Stimulated activated CD4-positive, alpha-beta T cell treated with anti-CD3 and anti-CD28 coated beads, Interleukin-2, amount 100 ng/mL, for 24 hours (primary cell): ENCODE measurements at places on chromosomes 11 and 22.

DNA sequence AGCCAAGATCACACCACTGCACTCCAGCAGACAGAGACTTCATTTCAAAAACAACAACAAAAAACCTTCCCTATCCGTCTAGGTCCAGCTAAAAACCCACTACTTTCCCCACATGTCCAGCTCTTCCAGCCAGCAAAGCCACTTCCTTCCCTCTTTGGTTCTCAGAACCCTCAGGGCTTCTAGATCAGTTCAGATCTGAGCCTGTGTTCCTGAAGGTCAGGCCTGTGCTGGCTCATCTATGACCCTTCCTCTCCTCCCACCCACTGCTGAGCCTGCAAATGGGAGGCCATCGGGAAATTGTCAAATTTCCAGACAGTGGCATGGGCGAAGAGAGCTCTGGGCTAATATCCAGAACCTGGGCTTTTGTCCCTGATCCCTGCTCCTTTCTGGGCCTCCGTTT is 37.8 kb downstream of the SLCO2B1 start:
- DNase-seq, result no peak

DNA sequence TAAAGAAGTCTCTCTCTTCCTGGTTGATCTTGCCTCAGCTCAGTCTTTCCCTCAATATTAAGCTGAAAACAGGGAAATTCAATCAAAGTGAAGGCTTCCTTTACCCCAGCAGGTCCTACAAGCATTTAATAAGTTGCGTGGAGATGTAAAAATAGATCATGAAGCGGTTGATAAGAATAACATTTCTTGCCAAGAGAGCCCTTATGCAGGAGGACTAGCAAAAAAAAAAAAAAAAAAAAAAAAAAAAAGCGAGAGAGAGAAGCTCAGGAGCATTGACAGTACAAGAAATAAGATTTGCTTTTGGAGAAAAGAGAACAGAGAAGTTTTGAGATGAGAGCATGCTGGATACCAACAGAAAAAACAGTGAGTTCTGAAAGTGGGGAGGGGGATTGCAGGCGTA is 112.2 kb upstream of the CLMP start:
- no peak for DNase-seq

DNA sequence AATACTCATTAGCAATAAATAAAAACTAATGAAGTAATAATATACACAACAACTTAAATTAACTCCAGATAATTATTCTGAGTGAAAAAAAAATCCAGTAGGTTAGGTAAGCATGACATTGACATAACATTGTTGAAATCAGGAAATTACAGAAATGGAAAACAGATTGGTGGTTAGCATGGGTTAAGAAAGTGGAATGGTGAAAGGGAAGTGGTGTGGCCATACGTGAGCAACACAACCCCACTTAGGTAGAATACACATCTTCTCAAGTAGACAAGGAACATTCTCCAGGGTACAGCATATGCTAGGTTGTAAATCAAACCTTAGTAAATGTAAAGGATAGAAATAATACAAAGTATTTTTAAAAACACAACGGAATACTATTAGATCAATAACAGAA is 30.2 kb upstream of the CLTCL1 start:
- DNase-seq, result no peak

DNA sequence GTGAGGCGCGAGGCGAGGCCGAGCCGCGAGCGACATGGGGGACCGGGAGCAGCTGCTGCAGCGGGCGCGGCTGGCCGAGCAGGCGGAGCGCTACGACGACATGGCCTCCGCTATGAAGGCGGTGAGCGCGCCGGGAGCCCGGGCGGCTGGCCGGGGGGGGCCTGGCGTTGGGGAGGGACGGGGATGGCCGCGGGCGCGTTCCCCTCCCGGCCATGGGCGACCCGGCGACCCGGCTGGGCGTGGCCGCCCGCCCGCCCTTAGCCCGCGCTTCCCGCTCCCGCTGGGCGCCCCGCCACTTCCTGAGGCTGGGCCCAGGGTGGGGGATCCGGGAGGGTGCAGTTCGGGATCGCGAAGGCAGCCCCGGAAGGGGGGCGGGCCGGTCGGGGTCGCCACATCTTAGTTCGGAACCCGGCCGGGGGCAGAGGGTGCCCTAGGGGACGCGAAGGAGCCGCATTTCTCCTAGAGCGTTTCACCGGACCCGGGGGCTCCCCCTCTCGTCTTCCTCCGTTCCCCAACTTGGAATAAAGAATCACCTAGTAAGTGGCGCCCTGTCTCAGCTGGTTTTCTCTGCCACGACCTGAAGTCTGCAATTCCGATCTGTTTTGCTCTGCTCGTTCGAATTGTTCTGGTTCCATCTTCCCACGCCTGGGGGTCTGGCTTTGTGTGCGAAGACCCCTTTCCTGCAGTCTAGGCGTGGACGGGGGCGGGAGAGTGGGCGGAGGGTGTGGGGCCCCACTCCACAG is 536 bp downstream of the YWHAH start:
- peak; percentile 48 for DNase-seq

DNA sequence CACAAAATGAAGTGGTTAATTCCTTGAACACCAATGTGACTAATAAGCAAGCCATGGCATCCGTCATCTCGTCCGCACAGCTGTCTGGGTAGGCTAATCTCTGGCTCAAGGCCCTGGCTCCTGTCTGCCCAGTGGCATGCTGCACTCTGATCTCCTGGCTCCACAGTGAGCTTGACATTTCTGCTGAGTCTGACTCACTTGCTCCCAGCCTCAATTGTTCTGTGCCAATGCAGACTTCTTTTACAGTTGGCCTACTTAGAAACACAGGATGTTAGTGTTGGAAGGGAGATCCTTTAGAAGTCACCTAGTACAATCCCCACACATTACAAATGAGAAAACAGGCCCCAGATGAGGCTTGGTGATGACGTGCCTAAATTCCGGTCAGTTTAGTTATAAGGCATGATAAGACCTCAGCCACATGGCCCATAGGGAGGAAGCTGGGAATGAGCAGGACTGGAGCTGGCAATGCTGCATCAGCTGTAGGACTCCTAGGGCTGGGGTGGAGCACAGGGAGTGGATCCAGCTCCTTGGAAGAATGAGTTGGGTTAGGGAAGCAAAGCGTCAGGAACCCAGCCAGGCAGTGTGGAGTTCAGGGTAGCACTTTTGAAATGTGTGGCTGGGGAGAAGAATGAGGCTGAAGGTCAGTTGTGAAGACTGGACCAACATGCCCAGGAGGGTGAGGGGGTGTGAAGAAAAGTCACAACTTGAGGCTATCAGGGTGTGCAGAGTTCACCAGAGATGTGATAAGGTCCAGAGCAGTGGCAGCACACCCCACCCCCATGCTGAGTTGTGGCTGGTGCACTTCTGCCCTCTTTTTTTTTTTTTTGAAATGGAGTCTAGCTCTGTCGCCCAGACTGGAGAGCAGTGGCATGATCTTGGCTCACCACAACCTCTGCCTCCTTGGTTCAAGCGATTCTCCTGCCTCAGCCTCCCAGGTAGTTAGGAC is 70.2 kb upstream of the EED start:
- DNase-seq, result no peak

- no peak for DNase-seq
Observed at GRCh38 chr11:80937842-80938241, 1497.0 kb upstream of the TENM4 start.

- DNase-seq, result peak; percentile 91
Observed at GRCh38 chr11:47373876-47374719, 4.2 kb downstream of the SPI1 start.

GRCh38 chr11:13284776-13285588 is 7.4 kb downstream of the BMAL1 start:
- no peak for DNase-seq

- no peak for DNase-seq
Observed at GRCh38 chr11:126483621-126484195, 128.2 kb downstream of the ST3GAL4 start.

DNA sequence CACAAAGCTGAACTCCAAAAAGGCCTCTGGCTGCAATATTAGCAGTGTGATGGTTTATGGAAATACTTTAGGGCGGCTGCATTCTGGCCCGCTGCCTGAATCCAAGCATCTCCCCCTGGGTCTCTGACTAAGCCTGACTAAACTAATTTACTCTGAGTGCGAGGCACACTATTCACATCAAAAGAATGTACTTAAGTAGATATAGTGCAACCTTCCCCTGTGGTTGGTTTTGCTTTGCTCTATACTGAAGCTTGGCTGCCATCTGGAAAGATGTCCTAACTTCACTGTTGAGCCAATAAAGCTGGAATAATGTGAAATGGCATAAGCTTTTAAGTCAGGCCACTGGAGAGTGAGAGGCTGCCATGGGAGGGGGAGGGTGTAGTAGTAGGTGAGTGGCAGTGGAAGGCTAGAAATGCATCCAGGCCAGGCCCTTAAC is 321.6 kb downstream of the AASDHPPT start:
- DNase-seq, result no peak

- no peak for DNase-seq
Observed at GRCh38 chr11:11281626-11282025, 71.4 kb downstream of the CSNK2A3 start.

GRCh38 chr11:11170352-11171084 is 182.5 kb downstream of the CSNK2A3 start:
- DNase-seq, result no peak

DNA sequence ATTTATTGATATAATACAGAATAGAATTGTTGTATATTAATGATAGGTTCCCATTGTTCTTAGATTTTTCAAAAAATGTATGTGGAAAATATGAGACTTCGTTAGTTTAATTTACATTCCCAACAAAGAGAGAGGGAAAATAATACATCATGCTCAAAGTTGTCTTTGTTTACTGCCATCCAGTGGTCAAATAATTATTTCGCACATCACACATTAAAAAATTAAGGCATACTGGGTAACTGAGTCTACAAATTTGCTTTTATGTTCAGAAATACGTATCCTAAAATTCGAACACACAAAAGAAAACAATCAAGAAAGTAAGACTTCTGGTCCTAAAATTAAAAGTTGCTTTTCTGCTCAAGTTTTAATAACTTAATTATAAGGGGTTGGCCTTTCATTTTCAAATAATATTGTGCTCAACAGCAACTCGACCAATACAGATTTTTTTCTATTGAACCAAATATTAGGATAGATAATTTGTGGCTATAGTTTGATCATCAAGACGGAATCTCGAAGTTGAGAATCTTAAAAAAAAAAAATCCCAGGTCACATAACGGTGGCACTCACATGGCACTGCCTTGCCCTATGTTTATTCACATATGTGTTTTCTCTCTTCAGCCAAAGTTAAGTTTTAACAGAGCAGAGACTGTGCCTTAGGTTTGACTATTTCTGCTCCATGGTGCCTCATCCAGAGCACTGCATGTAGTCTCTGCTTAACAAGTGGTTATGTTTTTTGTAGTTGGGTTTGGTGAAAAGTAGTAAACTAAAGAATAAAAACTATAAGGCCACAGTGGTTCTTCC is 12.3 kb downstream of the PDGFD start:
- no peak for DNase-seq

- no peak for DNase-seq
Observed at GRCh38 chr22:42560381-42560780, 6.6 kb downstream of the SERHL2 start.

GRCh38 chr11:18322818-18323570 is 627 bp downstream of the GTF2H1 start:
- DNase-seq, result no peak

DNA sequence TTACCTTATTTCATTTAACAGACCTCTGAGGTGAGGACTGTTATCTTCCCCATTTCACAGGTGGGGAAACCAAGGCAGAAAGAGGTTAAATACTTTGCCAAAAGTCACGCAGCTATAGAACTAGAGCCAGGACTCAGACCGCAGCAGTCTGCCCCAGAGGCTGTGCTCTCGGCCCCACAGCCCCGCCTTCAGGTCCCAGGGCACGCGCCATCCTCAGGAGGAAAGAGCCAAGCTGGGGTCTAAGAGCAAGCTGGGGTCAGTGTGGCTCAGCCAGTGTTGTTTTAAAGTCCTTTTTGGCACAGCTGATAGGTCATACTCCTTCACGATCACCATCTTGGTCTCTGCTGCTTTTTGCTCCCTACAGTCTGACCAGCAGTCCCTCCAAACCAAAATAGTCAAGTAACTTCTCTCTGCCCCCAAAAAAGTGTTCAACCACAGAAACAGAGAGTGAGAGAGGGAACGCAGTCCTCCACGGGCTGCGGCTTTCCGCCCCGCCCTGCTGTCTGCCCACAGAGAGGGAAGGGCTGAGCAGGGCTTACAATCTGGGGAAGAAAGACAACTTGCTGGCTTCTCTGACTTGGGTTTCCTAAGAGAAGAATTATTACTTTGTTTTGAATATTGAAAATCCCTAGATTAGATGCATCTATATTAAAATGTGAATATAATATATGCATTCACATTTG is 137.2 kb upstream of the OPCML start:
- DNase-seq, result no peak

DNA sequence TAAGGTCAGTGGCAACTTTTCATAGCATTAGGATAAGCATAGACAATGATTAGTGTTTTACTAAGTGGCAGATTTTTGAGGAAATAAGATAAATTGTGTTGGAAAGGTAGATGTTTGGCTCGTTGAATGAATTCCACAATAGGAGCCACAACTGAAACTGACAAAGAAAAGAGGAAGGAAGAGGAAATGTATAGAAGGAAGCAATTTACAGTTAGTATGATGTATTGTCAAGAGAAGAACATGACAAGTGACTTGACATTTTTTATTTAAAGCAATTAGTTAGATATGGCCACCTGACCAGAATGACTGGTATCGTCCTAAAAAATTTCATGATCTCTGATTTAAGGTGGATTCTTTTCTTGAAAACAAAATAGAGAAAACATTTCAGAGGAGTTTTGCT is 3.1 kb upstream of the RAG2 start:
- DNase-seq, result no peak

DNA sequence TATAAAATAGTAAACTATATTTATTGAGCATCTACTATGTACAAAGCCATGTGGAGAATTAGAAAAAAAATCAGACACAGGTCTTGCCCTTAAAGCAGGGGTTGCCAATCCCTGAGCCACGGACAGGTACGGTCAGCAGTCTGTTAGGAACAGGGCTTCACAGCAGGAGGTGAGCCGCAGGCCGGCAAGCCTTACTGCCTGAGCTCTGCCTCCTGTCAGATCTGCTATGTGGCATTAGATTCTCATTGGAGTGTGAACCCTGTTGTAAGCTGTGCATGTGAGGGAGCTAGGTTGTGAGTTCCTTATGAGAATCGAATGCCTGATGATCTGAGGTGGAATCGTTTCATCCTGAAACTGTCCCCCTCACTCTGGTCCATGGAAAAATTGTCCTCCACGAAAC is 2.1 kb upstream of the RAG2 start:
- DNase-seq, result no peak

DNA sequence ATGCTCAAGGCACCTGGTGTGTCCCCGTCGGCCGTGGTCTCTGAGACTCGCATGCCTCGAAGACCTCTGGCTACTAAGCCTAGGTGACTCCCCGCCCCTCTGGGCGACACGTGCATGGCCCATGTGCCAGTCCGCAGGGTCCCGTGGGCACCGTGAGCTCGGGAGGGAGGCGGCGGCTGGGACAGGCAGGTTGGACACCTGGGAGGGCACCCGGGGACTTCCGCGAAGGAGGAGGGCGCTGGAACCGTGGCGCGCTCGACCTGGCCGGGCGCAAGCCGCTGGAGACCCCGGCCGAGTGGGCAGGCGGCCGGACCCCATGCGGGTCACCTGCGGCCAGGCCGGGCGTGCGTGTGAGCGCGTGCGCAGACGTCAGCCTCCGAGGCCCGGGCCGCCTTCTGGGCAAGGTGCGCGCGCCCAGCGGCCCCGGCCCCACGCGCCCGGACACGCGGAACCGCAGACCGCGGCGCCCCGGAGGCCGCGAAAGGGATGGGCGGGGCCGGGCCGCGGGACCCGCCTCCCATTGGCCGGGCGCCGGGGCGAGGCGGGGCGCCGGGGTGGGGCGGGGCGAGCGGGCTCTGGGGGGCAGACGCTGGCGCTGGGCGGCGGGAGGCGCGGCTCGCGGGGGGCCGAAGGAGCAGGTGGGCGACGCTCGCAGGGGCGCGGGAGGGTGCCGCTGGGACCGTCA is 579 bp upstream of the RASD2 start:
- peak; percentile 73 for DNase-seq

- DNase-seq, result no peak
Observed at GRCh38 chr11:32779136-32779535, 15.3 kb downstream of the CCDC73 start.
